ENCODE measurements at places on chromosomes 6 and 20.

GRCh38 chr6:47245745-47246371 is 63.8 kb downstream of the TNFRSF21 start:
- DNase-seq = no peak

DNA sequence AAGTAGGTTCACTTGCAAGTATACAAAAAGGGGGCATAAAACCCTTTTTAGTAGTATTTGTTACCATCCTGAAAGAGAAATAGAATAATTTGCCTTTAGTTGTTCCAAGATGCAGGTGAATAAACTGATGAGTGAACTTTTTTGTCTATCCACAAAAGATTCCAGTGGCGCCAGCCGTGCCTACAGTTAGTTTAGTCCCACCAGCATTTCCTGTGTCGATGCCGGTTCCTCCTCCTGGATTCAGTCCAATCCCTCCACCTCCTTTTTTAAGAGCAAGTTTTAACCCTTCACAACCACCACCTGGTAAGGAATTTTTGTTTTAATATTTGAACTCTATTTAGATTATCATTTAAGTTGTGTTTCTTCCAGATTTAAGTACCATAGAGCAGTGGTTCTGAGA is 90.9 kb downstream of the SCAF8 start:
- no peak for DNase-seq

- DNase-seq = no peak
Measured at GRCh38 chr20:23142162-23143050, 56.3 kb upstream of the CD93 start.

DNA sequence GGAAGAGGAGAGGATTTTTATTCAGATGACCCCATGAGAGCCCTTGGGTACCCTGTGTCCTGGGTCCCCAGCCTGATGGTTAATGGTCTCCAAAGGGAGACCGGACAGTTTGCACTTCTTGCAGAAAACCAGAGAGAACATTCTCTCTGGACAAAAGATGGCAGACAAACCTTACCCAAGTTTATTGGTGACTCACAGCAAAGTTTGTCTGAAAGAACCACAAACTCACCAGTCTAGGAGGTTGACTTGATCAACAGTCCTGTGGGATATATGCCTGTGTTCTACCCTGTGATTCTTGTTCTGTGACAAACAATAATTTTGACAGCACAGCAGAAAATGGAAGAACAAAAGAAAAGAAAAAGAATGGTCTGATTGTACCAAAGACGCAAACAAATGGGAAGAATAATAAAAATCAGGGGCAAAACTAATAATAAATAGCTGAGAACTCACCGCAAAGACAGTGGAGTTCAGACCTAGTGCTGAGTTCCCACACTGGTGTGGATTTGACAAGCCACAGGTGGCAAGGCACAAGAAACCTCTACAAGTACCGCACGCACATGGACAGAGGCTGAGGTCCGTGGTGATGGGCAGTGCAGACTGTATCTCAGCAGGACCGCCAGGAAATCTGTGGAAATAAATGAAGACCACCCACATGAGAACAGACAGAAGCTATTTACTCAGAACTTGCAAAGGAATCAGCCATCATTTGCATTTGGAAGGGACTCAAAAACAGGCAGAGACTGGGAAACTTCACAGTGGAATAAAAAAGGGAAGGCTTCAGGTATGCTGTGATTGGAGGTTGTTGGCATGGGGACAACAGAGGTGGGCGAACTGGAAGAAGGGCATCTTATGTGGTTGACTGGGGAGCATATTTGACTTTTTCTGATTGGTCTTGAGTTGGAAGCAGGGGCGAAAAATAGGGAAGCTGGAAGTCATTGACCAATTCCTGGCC is 246.3 kb upstream of the RNF24 start:
- no peak for DNase-seq

- no peak for DNase-seq
Measured at GRCh38 chr6:130666786-130667185, 160.4 kb upstream of the SMLR1 start.

DNA sequence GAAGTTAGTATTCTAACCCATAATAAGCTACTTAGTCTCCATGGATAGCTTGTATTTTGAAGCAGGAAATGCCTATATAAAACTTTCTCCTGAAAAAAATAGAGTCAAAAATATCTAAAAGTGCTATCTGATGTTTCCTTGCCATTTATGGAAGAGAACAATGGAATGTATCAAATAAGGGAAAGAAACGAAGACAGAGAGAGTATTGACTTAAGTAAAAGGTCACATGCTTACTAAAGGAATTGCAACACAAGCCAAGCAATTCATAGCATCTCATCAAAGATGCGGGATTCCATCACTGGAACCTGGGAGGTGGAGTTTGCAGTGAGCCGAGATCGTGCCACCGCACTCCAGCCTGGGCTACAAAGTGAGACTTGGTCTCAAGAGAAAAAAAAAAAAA is 112.9 kb upstream of the DTNBP1 start:
- DNase-seq = no peak

GRCh38 chr20:43442282-43442880 is 15.3 kb upstream of the SRSF6 start:
- no peak for DNase-seq

DNA sequence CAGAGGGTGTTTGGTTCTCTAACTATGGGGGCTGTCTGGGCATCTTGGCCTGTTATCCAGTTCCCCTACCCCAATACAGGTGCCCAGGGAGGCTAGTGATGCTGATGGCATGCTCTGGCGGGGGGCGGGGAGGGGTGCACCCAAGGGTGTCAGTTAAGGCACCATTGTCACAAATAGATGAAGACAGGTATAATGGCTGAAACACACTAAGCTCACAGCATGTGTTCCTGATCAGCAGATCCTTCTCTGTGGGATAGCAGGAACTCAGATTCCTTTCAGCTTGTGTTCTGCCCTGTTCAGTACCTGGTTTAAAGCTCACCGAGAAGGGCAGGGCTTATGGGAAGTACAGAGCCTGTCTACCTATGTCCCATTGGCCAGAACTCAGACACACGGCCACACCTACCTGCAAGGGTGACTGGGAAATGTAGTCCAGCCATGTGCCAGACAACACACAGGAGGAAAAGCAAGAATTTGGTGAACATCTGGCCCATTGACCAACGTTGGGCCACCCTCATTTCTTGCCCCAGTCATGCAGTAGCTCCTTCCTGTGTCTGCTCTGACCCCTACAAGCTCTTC is 3.4 kb upstream of the RSPO4 start:
- DNase-seq = no peak

GRCh38 chr20:17467120-17467655 is 64.0 kb downstream of the BFSP1 start:
- no peak for DNase-seq

DNA sequence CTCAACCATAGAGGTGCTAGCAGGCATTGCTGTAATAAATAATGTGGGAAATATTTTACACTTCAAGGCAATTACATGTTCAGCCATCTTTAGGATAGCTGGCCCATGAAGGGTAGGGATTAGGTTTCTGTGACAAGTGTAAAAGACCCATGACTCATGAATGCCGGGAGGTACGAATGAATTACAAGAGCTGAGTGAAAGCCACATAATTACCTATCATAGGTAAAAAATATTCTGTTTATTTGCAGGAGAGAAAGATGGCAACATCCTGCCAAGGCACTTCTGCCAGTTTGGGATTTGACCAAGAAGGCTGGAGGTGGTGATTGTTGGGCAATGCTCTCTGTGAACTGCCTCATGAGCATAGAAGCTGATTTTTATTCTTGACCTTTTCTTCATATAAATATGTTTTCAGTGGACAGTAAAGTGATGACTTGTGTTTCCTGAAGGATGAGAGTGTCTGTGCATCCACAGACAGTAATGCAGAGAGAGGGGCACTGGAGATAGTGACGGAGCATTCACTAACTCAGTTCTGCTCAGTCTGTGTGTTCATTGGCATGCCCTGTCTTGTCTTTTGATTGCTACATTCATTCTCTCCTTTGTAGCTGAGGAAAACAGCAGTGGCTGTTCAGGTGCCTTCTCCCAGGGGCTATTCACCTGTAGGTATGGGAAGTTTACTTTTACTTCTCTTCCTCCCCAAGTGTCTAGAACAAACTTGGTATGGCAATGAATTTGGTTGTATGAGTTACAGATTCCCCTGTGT is 481.1 kb downstream of the TFAP2B start:
- DNase-seq = no peak

GRCh38 chr6:56683882-56684281 is 41.2 kb upstream of the DST start:
- DNase-seq = no peak

DNA sequence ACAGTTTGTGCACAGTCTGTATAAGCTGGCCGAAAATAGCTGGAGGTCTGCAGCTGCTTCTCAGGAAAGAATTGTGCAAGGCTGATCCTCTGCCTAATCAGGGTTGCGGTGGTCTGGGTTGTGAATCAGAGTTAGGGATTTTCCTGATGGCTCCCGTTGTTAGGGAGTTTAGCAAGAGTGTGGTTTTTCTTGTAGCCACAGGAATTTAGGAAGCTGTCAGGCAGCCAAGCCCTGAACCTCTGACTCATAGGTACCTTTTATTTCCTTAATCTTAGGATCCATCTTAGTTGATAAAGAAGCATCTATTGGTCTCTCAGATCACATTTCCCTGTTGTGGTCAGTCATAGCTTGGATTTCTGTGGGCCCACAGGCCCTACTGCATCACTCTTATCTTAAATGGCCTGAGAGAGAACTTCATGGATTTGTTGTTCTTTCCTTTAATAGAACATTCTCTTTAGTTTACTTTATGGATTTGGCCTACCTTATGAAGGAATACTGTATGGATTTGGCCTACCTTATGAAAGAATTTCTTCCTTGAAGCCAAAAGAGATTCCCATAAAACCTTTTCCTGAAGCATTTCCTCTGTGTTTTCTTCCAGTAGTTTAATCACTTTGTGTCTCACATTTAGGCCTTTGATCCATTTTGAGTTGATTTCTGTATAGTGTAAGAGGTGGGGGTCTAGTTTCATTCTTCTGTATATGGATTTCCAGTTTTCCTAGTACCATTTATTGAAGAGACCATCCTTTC is 10.3 kb downstream of the KIF25 start:
- DNase-seq = no peak

DNA sequence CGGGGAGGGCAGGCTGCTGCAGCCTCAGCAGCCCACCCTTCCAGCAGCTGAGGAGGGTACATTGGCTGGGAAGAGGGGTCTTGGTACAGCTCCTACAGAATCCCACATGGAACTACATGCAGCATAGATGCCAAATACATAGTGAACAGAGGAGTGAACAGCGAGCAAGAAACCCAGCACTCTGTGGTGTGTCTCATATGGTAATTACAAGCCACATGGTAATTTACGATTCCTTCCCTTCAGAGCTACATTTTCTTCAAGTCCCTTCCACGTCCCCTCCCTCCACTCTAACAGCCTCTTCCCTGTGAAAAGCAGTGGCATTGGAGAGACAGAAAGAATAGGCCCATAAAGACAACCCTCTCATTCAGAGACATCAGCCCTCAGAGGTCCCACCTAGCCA is 167.7 kb downstream of the SYNDIG1 start:
- no peak for DNase-seq

- DNase-seq = no peak
Measured at GRCh38 chr20:62280303-62280702, 22.5 kb upstream of the ADRM1 start.

GRCh38 chr6:107957308-107957908 is 600 bp downstream of the SEC63 start:
- no peak for DNase-seq

GRCh38 chr6:133100865-133101264 is 140.3 kb upstream of the EYA4 start:
- DNase-seq = no peak

GRCh38 chr6:123901436-123901835 is 97.8 kb downstream of the NKAIN2 start:
- DNase-seq = no peak

GRCh38 chr20:15063081-15063480 is 725.7 kb upstream of the FLRT3 start:
- no peak for DNase-seq

DNA sequence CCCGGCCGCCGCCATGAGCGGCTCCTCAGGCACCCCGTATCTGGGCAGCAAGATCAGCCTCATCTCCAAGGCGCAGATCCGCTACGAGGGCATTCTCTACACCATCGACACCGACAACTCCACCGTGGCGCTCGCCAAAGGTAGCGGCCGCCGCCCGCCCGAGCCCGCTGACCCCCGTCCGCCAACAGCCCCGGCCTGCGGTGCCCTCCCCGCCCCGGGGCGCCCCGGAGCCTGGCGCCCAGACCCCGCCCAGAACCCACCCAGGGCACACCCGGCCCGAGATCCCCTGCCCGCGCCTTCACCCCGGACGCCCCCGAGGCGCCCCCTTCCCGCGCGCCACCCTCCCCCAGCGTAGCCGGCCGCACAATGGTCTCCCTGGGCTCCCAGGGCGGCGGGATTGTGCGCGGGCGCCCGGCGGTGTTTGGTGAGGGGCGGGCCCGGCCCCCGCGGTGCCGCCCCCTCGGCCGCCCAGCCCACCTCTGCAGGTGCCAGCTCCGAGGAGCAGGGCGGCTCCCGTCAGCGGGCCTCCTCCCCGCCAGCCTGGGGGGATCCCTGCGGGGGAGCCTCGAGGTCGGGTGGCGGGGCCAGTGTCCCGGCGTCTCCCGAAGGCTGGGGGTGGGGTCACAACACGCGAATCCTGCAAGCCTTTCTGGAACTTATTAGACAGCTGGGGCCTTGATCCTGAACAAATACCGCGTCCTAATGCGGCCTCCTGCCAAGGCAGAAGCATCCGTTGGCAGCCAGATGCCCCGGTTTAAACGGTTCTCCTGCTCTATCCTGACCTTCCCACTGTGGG is 577 bp downstream of the LSM14B start:
- DNase-seq = no peak

GRCh38 chr6:131015025-131015591 is 47.9 kb downstream of the EPB41L2 start:
- no peak for DNase-seq

- DNase-seq = no peak
Measured at GRCh38 chr20:23125625-23126191, 39.6 kb upstream of the CD93 start.

DNA sequence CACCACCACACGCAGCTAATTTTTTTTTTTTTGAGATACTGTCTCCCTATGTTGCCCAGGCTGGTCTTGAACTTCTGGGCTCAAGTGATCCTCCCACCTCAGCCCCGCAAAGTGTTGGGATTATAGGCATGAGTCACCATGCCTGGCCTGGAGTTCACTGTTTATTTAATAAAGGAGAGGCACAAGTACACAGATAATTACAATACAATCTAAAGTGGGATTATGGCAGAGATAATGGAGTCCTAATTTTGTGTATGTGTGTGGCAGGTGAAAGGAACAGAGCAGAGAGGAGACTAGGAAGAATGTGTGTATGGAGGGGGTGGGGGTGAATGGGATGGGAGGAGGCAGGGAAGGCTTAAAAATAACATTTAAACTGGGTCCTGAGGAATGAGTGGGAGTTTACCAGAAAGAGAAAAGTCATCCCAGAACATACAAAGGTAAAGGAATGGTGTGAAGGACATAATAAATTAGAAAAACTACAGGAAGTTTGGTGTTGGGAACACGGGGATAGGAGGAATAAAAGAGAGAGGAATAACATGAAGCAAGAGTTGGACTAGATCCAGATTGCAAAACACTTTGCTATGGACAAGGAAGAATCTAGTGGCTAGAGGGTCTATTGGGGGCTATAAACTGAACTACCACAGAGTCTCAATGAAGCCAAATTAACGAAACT is 4.4 kb downstream of the NCOA5 start:
- DNase-seq = no peak
